ENCODE measurements at places on chromosomes 13 and 19. TPM values are rescaled to one million over a fixed set of nuclear protein-coding genes. Genes with fewer than 3 reads are reported as not detected.
A peak's percentile ranks its signal among the peaks of the same experiment; 100 is the strongest.

DPF1 gene
- total RNA-seq, result 33.8 TPM

DNA sequence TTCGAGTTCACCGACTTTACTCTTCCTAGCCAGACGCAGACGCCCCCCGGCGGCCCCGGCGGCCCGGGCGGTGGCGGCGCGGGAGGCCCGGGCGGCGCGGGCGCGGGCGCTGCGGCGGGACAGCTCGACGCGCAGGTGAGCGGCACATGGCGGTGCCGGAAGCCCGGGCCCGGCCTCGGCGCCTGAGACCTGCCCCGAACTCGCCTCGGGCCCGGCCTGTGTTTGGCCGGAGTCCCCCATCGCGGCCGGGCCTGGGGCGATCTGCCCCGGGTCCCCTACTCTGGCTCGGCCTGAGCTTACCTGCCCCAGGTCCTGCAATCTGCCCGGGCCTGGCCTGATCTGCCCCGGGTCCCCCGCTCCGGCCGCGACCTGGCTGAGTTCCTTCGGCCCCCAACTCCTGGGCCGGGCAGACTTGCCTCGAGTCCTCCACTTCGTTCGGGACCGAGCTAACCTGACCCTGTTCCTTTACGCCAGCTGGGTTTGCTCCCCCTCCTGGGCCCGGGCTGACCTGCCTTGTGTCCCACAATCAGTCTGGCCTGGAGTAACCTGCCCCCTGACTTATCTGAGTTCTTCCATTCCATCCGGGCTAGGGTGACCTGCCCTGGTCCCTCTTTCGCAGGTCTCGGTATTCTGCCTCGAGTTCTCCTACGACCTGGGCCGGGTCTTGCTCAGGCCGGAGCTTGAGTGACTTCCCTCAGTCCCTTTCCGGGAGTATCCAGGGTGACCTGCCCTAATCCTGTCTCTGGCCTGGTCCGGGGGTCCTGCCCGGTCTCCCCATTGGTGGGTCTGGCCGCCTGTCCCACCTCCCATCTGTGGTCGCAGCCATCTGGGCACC is 764 bp downstream of the UPF1 start:
- peaks cover 3% of the 10 kb centered on the region for H3K36me3 ChIP-seq

DNA sequence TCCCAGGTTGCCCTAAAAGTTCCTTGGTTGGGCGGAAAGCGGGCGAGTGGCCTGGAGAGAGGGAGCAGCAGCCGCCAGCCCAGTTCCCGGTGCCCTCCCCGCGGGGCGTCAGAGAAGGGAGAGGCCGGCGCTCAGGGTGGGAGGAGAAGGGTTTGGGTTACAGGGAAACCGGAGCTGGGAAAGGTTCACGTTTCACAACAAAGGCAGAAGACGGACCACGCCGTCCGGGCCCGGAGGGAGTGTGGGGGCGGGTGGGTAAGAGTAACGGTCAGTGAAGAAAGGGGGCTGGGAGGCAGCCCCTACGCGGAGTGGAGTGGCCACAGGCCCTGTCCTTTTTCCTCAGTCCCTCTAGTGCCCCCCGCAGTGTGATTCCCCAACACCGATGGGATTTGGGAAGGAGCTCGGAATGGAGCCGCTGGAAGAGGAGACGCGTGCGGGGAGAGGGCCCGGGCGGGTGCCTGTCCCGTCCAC is 1.6 kb downstream of the SIX5 start:
- no peak overlapping the region for H3K27ac ChIP-seq
- peaks cover 19% of the 10 kb centered on the region for H3K27me3 ChIP-seq
- DNase-seq, result peak; percentile 46
- peak overlapping the region; percentile 65 for H3K4me3 ChIP-seq
- peaks cover 5% of the 10 kb centered on the region for H3K4me1 ChIP-seq

DNA sequence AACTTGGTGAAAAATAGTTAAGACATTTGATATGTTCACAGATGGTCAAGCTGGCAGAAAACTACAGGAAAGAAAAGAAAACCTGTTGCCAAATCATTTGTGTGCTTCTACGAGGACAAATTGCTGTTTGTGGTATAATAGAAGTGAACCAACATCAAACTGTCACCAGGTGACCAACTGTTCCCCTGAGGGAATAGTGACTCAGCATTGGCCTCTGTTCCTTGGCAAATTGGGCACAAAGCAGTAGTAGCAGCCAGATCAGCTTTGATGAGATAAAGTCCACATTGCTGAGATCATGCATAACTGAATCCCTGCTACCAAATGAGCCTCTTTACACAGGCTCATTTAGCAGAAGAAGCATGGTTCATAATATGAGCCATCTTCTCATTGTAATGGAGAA is 103.5 kb downstream of the POSTN start:
- H3K4me3 ChIP-seq, result no peak overlapping the region
- DNase-seq, result no peak
- H3K27ac ChIP-seq, result no peak overlapping the region
- H3K36me3 ChIP-seq, result no peaks in the 10 kb centered on the region

DNA sequence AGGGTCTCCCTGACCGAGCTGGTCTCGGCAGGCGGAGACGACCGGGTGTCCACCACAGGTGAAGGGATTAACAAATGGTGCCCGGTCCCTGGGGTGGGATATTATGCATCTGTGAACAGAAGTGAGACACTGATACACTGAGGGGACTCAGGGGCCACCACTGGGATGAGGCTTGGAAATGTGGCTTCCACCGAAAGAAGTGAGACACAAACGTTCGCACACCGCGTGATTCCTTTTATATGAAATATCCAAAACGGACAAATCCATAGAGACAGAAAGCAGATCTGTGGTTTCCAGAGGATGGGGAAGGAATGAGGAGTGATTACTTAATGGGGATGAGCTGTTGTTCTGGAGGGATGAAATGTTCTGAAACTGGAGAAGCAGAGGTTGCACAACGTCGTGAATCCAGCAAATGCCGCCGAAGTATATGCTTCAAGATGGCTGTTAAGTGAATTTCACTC is 47.5 kb downstream of the C13orf46 start:
- no peak for DNase-seq
- H3K4me1 ChIP-seq, result no peaks in the 10 kb centered on the region
- no peak overlapping the region for H3K4me3 ChIP-seq
- peaks cover 1% of the 10 kb centered on the region for H3K27me3 ChIP-seq

Data from glutamatergic neuron (in vitro differentiated cells).